ENCODE measurements at places on chromosomes 1 and 21. TPM values are rescaled to one million over a fixed set of nuclear protein-coding genes. Genes with fewer than 3 reads are reported as not detected.

Gene TNFRSF14
- 51.6 TPM for polyA plus RNA-seq

DNA sequence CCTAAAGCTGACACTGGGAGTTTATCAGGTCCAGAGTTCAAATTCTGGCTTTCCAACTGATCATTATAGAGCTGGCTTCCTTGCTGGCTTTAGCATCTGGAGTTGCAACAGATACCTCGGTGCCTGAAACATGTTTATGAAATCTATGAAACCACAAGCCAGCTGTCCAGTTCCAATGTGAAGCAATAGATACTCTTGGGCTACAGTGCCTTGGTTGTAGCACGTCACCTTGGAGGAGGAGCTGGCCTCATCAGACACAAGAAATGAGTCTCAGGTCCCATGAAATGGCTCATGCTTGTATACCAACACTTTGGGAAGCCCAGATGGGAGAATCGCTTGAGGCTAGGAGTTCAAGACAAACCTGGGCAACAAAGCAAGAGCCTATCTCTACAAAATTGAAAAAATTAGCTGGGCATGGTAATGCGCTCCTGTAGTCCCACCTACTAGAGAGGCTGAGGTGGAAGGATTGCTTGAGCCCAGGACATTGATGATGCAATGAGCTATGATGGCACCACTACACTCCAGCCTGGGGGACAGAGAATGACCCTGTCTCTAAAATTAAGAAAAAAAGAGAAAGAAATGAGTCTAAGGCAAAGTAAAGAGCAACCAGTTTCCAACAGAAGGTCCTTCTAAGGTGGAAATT lies 132.5 kb upstream of the ZNF648 start:
- DNase-seq, result no peak
- no peaks in the 10 kb centered on the region for H3K4me1 ChIP-seq
- no peak overlapping the region for H3K27ac ChIP-seq
- no peak overlapping the region for H3K4me3 ChIP-seq
- H3K36me3 ChIP-seq, result no peaks in the 10 kb centered on the region
- H3K27me3 ChIP-seq, result no peaks in the 10 kb centered on the region

DNA sequence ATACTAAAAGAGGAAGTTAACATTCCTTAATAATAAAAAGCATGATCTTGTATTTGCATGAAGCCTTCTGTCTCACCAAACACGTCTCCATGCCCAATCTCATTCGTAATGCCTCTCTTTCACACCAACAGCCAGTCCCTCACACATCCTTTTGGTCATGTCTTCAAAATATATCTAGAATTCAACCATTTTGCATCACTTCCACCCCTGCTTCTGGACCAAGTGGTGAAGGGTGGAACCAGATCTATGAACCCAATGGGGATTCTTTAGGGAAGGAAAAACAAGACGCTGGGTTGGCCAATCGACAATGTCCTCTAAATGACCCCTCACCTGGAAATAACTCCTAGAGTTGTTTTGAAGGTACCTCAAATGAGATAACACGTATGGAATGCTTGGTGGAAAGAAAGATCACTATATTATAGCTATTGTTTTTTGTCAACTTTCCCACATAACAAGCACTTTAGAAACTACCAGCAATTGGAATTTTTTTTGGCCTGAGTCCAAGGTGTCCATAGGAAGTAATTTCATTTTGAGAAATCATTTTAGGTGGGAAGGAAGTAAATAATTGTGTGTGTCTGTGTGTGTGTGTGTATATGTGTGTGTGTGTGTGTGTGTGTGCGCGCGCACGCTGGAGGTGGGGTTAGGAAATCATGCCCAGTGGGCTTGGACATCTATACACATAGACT lies at the start of gene KCNA10:
Gene KCNA10, minus strand, starts transcription at position 51 of the 686 bp plus-strand sequence. CDS start 388 bp downstream, outside the sequence.
- H3K27ac ChIP-seq, result no peak within 1 kb of the TSS
- H3K27me3 ChIP-seq, result peaks cover 5% of the 10 kb centered on the region
- no peak within 1 kb of the TSS for H3K4me3 ChIP-seq
- H3K36me3 ChIP-seq, result no peaks in the 10 kb centered on the region
- DNase-seq, result no peak
- no peaks in the 10 kb centered on the region for H3K4me1 ChIP-seq

DNA sequence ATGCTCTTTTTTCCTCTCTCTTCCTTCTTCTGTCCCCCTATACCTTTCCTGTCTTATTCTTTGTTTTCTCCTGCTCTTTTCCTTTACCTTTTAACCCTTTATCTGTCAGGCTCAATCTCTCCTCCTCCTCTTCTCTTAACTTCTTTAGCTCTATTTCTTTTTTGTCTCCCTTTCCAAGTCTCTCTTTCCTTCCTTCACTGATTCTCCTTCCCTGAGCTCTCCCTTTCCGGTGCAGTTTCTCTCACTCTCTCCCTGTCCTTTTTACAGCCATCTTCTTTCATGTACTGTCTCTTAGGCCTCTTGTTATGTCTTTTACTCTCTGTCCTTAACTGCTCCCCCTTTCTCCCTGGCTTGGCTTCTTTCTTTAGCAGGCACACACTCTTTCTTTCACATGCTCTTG lies 12.0 kb downstream of the SLC30A7 start:
- H3K4me3 ChIP-seq, result no peak overlapping the region
- peaks cover 31% of the 10 kb centered on the region for H3K36me3 ChIP-seq
- DNase-seq, result no peak
- H3K4me1 ChIP-seq, result peaks cover 4% of the 10 kb centered on the region
- no peak overlapping the region for H3K27ac ChIP-seq
- no peaks in the 10 kb centered on the region for H3K27me3 ChIP-seq

DNA sequence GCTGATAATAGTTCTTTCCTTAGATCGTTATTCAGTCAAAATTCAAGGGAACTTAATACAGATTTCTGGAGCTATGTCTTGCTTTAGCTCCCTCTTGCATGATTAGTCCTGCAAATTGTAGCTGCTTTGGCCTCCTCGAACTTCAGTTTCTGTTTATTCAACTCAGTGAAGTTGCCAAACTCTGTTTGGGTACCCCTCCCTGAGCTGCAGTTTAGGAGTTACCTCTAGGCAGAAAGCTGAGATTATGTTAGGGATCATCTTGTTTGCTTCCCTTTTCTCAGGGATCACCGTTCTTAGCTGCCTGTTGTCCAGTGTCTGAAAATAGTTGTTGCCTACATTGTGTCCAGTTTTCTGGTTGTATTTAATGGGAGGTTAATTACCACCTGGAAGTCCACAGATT lies 43.5 kb downstream of the SNX27 start:
- no peak overlapping the region for H3K4me3 ChIP-seq
- no peaks in the 10 kb centered on the region for H3K27me3 ChIP-seq
- H3K27ac ChIP-seq, result no peak overlapping the region
- no peak for DNase-seq
- no peaks in the 10 kb centered on the region for H3K36me3 ChIP-seq

Gene APOBEC4
- not detected for polyA plus RNA-seq

GRCh38 chr1:60762176-60762575 lies 320.2 kb upstream of the NFIA start:
- no peak for DNase-seq
- H3K36me3 ChIP-seq, result no peaks in the 10 kb centered on the region
- H3K4me1 ChIP-seq, result no peaks in the 10 kb centered on the region
- H3K4me3 ChIP-seq, result no peak overlapping the region

DNA sequence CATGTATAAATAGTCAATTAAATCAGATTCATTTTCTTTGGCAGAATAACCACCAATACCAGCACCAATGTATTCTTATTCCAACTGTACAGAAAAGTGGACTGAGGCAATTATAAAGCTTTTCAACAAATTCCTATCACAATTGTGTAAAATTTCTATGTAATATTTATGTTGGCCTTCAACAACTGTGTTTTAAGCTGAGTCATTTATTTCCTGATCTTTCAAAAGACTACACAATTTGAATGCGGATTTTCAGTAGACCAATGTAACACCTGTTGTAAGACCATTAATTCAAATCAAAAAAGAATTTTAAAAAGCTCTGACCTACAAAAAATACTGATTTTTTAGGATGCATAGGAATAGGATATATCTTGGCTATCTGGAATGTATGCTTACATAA lies 25.5 kb downstream of the GPATCH2 start:
- no peaks in the 10 kb centered on the region for H3K36me3 ChIP-seq
- H3K4me1 ChIP-seq, result no peaks in the 10 kb centered on the region
- no peak for DNase-seq
- H3K4me3 ChIP-seq, result no peak overlapping the region
- no peaks in the 10 kb centered on the region for H3K27me3 ChIP-seq
- H3K27ac ChIP-seq, result no peak overlapping the region

Gene SEMA4A
- polyA plus RNA-seq, result 10.7 TPM

Gene REN
- polyA plus RNA-seq, result not detected

DNA sequence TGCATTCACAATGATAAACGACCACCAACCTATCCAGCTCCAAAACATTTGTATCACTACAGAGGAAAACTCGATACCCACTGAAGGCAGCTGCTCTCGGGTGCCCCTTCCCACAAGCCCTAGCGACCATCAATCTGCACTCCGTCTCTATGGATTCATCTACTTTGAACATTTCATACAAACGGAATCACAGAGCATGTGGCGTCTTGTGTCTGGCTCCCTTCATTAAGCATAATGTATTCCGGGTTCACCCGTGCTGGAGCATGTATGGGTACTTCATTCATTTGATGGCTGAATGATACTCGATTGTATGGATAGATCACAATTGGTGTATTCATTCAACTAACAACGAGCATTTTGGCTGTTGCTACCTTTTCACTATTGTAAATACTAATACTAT lies 340.2 kb downstream of the SMYD3 start:
- DNase-seq, result no peak
- no peaks in the 10 kb centered on the region for H3K27me3 ChIP-seq
- H3K4me1 ChIP-seq, result no peaks in the 10 kb centered on the region
- H3K36me3 ChIP-seq, result no peaks in the 10 kb centered on the region
- peak overlapping the region; percentile 57 for H3K27ac ChIP-seq
- no peak overlapping the region for H3K4me3 ChIP-seq

- no peaks in the 10 kb centered on the region for H3K36me3 ChIP-seq
- no peak overlapping the region for H3K27ac ChIP-seq
- no peak for DNase-seq
- no peaks in the 10 kb centered on the region for H3K27me3 ChIP-seq
- no peaks in the 10 kb centered on the region for H3K4me1 ChIP-seq
These were observed 155.1 kb upstream of the DNAH14 start for GRCh38 chr1:224774378-224774777.

GRCh38 chr1:41629571-41629970 lies 145.1 kb upstream of the EDN2 start:
- no peaks in the 10 kb centered on the region for H3K27me3 ChIP-seq
- DNase-seq, result no peak
- no peaks in the 10 kb centered on the region for H3K36me3 ChIP-seq

Gene TPTE
- not detected for polyA plus RNA-seq

DNA sequence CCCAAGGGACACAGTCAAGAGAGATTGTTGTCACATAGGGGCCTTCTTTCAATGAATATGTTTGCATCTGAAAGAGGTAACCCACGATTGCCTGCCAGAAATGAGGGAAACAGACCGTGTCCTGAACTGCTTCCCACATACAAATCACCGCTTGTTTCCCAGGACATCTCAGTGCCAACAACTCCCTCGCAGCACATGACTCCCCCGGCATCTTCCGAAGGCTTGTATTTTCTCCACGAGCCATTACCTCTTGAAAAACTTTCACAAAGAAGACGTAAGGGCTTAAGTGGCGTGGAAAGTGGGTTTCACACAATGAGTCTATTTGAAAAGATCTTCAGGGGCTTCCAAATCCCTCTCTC lies 31.6 kb upstream of the PDE9A start:
- no peak overlapping the region for H3K4me3 ChIP-seq
- peaks cover 4% of the 10 kb centered on the region for H3K27me3 ChIP-seq
- no peak for DNase-seq
- H3K4me1 ChIP-seq, result peaks cover 2% of the 10 kb centered on the region

DNA sequence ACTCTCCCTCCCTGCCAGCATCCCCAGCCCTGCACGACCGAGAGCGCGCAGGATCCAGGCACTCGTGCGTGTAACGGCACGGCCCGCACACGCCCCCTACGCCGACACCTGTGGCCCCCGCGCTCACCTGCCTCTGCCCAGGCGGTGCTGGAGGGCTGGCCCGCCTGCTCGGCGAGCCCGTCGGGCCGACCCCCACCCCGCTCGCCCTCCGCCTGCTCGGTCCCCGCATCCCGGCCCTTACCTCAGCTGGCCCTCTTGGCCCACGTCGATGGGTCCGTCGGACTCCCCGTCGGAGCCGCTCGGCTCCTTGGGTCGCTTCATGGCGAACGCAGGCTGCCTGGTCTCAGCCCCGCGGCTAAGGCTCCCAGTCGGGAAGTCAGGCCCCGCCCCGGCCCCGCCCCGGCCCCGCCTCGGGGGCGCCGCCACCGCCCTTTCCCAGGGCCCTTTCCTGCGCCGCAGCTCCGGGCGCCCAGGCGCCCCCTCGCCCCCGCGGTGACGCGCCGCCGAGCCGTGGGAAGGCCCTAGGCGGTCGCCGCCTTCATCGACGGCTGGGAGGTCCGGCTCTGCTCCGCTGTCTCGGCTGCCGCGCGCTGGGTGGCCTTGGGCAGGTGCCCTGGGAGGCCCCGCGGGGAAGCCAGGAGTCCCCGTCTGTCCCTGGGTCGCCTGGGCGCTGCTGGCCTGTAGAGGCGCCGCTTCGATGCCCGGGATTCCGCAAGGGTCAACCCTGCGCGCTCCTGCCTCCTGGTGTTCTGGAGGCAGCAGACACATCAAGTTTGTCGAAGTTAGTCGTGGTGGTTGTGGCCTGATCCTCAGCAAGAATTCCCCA lies at the start of gene HEYL:
Gene HEYL, minus strand, starts transcription at position 339 of the 826 bp plus-strand sequence. Its CDS starts 18 bp downstream, at position 321.
- H3K4me1 ChIP-seq, result no peaks in the 10 kb centered on the region
- H3K36me3 ChIP-seq, result no peaks in the 10 kb centered on the region
- H3K27ac ChIP-seq, result no peak within 1 kb of the TSS
- no peak within 1 kb of the TSS for H3K4me3 ChIP-seq
- H3K27me3 ChIP-seq, result peaks cover 16% of the 10 kb centered on the region

DNA sequence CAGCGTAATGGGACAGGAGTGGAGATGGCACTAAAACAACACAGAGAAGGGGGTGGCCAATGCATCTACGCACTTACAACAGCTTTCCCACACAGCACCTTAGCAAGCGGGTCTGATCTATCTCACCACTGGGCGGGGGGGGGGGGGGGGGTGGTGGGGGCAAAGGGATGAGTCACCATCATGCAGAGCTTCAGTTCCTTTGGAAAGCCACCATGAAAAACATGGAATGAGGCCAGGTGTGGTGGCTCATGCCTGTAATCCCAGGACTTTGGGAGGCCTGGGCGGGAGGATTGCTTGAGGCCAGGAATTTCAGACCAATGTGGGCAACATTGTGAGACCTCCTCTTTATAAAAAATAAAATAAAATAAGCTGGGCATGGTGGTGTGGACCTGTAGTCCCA lies 47.2 kb downstream of the KLHDC7A start:
- no peak overlapping the region for H3K4me3 ChIP-seq
- no peak overlapping the region for H3K27ac ChIP-seq
- DNase-seq, result no peak
- no peaks in the 10 kb centered on the region for H3K4me1 ChIP-seq
- no peaks in the 10 kb centered on the region for H3K36me3 ChIP-seq

GRCh38 chr1:232413674-232414073 lies 216.3 kb downstream of the SIPA1L2 start:
- H3K27ac ChIP-seq, result no peak overlapping the region
- H3K36me3 ChIP-seq, result no peaks in the 10 kb centered on the region
- no peaks in the 10 kb centered on the region for H3K4me1 ChIP-seq
- no peaks in the 10 kb centered on the region for H3K27me3 ChIP-seq
- no peak for DNase-seq

Gene OR14K1
- polyA plus RNA-seq, result not detected

Gene FCER1A
- not detected for polyA plus RNA-seq

Gene SLFNL1
- polyA plus RNA-seq, result 0.44 TPM

GRCh38 chr1:167474191-167474641 lies 44.1 kb downstream of the CD247 start:
- H3K4me3 ChIP-seq, result peak overlapping the region; percentile 5
- DNase-seq, result peak; percentile 62
- H3K36me3 ChIP-seq, result no peaks in the 10 kb centered on the region
- H3K4me1 ChIP-seq, result peaks cover 95% of the 10 kb centered on the region
- no peaks in the 10 kb centered on the region for H3K27me3 ChIP-seq

Gene SLC35F3
- polyA plus RNA-seq, result 0.21 TPM

GRCh38 chr1:91621907-91622306 lies 121.3 kb downstream of the CDC7 start:
- H3K27ac ChIP-seq, result no peak overlapping the region
- H3K4me1 ChIP-seq, result no peaks in the 10 kb centered on the region
- no peak for DNase-seq
- no peak overlapping the region for H3K4me3 ChIP-seq
- H3K36me3 ChIP-seq, result no peaks in the 10 kb centered on the region
- H3K27me3 ChIP-seq, result no peaks in the 10 kb centered on the region
